Osteoblast (primary cell): ENCODE measurements at places on chromosomes 11 and 22. TPM values are rescaled to one million over a fixed set of nuclear protein-coding genes. Genes with fewer than 3 reads are reported as not detected.

DNA sequence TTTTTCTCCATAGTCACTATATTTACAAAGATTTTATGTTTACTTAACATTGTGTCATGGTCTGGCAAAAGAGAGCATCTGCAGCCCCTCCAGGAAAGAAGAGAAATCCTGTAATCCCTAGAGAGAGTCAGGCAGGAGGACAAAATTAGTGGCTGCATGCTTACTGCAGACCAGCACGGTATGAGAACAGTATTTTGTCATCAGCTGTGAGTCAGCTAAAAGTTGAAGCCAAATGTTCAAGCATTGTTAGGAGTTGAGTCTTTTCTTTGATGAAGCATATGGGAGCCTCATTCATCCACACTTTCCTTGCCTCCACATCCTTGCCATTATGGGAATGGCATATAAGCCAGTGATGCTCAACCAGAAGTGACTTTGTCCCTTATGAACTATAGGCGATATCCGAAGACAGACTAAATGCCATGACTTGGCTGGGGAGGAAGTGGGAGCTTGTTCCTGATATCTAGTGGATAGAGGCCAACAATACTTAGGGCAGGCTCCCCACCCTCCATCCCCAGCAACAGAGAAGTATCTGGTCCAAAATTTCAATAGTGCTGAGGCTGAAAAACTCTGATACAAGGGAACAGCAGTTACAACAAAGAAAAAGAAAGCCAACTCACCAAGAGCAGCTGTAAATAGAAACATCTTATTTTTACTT is 112.0 kb upstream of the OR5AK2 start:
- H3K36me3 ChIP-seq: no peaks in the 10 kb centered on the region
- DNase-seq: no peak
- H3K4me3 ChIP-seq: no peak overlapping the region

GRCh38 chr11:102489186-102490145 is 36.9 kb upstream of the TMEM123 start:
- no peaks in the 10 kb centered on the region for H3K36me3 ChIP-seq
- no peaks in the 10 kb centered on the region for H3K27me3 ChIP-seq
- no peak overlapping the region for H3K27ac ChIP-seq
- DNase-seq: no peak

Gene SHISAL1
- 52.5 and 57.2 TPM in 2 replicates for total RNA-seq

Gene UPK3A
- total RNA-seq: not detected in 2 replicates
